Right atrium auricular region (tissue), 2 donors: ENCODE measurements at places on chromosomes 5 and 9.

- DNase-seq, result no peak
These were observed 85.4 kb downstream of the TRIM36 start for GRCh38 chr5:115084246-115084793.

GRCh38 chr9:95024097-95024671, 293.3 kb downstream of the FANCC start:
- DNase-seq, result no peak

DNA sequence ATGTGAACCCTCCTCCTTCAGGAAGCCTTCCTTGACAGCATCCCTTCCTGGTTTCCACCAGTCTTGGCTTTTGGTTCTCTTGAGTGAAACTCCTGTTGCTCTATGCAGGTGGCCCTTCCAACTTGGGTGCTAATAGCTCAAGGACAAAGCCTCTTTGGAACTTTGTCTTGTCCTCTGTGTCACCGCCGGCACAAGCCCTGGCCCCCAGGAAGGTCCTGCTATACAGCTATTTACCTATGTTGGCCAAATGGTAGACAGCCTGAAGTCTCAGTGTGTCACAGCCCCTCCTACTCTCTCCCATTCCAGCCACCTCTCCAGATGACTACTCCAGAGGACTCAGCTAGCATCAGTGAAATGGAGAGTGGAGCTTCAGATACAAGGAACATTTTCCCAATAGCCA, 94.7 kb upstream of the ZNF618 start:
- DNase-seq, result no peak

GRCh38 chr9:71941060-71941568, 29.7 kb downstream of the C9orf85 start:
- no peak for DNase-seq

DNA sequence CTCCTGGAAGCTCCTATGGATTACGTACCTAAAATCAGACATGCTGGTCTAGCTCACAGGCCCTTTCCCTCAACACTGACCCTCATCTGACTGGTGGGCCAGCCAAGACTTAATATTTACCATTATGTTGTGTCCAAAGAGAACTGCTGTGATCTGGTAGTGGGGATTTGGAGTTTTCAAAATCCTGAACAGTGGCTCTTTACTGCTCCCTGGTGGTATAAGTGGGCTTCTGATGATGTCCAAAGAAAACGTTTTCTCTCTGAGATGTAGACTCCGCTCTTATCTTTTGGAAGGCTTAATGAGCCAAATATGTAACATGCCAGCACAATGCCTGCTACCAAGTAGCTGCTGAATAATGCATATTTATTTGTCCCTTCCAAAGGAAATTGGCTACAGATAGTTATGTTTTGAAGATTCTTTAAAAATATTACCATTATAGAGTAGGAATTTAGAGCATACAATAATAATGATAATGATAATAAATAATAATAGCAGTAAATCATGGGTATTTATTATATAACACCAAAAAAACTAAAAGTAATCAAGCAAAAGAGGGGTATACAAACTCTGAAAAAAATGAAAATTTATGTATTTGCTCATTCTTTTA, 406.6 kb upstream of the TNC start:
- DNase-seq, result no peak

DNA sequence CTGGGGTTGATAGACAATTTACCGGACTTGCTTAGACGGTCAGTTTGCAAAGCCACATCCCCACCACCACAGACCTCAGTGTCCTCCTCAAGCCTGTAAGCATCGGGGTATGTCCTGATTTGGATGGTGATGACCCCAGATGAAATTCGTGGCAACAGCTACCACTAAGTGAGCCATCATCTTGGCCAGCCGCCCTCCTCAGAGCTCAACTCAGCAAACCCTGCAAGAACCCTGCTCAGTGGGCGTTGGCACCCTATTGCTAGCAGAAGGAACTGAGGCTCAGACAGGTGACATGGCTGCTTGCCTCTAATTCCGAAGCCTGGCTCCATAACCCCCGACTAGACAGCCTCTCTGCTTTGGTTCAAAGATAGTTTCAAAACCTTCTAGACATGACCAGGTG, 41.4 kb upstream of the BARHL1 start:
- DNase-seq, result no peak

GRCh38 chr5:178564397-178564796, 25.8 kb downstream of the COL23A1 start:
- no peak for DNase-seq

GRCh38 chr9:5838884-5839571, 6.1 kb upstream of the ERMP1 start:
- DNase-seq, result no peak

DNA sequence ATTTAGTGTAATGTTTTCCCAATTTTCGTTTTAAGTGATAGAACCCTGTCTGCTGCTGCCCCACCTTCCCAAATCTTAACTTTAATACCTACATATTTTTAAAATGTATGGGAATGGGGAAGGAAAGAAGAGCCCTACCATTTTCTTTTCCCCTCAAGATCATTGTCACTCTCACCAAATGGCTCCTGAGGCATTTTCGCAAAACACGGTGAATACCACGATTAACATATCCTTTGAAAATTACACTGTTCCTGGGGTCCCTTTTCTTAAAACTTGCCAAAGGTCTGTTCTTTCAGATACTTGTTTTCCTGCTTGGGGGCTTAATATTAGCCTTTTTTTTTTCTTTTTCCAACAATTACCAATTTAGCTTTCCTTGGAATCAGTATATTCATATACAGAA, 36.1 kb downstream of the CERT1 start:
- DNase-seq, result no peak

DNA sequence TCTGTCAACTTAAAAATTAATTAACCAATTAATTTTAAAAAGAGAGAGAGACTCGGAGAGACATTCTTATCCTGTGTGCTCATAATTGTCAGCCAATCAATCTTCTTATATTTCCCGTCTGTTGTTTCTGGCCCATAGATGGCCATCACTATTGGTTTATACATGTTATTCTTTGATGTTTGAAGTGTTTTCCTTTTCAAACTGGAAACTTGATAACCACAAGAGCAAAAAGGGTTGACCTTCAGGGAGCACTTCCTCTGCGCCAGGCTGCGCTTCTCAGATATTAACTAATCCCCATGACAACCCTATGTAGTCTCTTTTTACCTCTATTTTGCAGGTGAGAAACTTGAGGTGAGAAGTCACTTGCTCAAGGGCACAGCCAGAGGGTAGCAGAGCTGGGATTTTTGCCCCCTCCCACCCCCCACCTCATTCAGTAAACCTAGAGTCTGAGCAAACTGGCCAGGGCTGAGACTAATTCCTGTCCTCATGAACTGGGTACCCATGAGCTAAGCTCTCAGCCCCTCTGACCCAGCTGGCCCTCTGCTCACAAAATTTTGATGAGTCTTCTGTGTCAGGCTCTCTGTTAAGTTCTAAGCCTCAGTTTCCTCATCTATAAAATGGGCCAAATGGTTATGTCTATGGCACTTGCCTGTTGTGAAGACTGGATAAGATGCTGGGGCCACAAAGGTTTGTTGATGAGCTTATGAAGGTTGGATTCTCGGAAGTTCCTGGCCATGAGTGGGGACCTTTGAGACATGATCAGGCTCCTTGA, 86.0 kb upstream of the SH3PXD2B start:
- peak; percentile 36 for DNase-seq

DNA sequence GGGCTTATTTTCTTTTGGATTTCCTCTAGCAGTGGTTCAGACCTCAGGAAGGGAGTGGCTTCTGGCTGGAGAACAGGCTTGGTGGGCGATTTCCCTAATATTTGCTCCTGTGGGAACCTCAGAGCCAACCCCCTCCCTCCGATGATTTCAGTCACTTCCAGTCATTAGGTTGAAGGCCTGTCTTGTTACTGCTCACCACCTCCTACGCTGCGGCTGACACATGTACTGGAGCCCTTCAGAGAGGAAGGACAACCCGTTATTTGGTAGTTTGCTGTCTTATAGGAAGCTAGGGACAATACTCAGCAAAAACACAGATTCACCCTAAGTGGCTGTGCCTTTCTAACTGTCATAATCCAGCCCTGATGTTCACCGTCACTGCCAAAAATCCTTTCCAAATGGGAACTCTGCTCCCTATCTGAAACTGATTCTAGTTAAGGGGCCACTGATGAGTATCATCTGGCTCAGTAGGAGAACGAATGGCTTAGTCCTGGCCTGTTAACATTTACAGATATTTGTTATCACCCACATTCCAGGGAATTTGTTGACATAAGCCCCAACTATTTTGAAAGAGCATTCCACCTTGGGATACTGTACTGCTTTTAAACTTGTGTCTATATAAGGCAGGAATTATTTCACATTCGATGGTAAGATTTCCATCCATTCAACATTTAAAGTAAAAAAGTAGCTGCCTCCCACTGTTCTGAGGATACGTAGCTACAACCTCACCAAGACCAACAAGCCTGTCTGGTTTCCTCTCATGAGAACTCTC, 29.3 kb upstream of the ANKH start:
- DNase-seq, result peak; percentile 76

DNA sequence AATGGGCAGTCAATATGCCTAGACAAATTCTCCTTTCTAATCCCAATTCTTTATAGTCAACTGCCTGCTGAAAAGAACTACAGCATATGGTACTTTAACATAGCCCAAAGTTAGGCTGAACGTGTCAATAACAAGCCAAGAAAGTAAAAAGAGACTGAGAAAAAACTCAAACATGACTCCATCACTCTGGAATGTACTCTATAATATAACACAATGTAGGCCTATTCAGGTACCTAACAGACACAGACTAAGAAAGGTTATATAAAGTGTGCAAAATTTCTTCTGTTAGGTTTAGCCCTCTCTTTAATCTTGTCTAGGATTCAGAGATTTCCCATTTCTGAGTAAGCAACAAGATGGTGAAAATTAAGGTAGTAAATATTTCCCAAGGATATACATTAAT, 209.7 kb upstream of the PRR16 start:
- no peak for DNase-seq

GRCh38 chr9:130030651-130031127, 12.3 kb downstream of the FNBP1 start:
- DNase-seq, result no peak

GRCh38 chr5:32713770-32714381, 2.8 kb downstream of the NPR3 start:
- no peak for DNase-seq

DNA sequence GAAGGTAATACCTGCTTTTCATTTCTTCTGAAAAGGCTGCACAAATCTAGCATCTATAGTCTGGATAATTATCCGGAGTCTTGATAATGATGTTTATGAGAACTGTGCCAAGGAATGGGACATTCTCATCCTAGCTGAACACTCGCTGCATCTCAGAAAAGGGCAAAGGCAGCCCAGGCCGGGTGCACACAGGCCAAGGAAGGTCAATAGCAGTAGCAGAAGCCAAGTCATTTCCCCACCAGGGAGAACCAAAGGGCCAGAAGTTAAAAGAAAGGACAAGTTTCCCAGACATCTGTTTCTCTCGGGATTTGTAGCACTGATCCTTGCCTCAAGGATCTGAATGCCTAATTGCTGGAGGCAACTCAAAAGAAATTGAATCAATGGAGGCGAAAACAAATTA, 66.1 kb upstream of the ANKRD55 start:
- no peak for DNase-seq

GRCh38 chr5:110757118-110757729, 18.4 kb downstream of the SLC25A46 start:
- no peak for DNase-seq

DNA sequence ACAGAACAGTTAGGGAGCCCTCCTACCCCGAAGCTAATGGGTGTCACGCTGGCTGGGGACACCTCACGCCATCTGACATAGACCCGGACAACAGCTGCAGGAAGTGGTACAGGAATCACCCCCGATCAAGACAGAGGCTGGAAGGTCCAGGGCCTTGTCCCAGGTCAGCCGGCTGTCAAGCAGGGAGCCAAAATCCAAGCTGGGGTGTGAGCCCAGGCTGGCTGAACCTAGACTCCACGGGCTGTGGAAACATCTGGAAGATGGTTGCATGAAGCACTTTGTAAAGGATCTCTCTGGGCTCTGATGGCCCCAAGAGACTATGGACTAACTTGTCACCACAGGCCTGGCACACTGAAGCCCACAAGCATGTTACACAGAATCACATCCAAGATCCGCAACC, 68.9 kb upstream of the STXBP1 start:
- DNase-seq, result no peak

- no peak for DNase-seq
These were observed 573.3 kb upstream of the RORB start for GRCh38 chr9:73923796-73924195.

DNA sequence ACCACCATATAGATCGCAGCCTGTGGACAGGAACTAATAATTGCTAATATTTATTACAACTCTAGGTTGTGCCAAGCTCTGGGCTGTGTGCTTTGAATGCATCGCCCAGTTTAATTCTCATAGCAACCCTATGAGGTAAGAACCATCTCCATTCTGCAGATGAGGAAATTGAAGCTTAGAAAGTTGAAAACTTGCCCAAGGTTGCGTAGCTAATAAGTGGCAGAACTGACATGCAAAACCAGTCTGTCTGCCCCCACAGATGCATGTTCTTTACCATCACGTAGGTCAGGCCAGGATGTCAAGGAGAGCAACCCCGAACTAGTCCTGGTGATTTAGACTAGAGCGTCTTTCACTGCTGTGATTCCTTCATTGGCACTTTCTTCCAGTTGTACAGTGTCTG, 15.6 kb downstream of the WWC1 start:
- DNase-seq, result no peak

GRCh38 chr5:135245521-135246499, 153.2 kb downstream of the MACROH2A1 start:
- peak; percentile 48 for DNase-seq

DNA sequence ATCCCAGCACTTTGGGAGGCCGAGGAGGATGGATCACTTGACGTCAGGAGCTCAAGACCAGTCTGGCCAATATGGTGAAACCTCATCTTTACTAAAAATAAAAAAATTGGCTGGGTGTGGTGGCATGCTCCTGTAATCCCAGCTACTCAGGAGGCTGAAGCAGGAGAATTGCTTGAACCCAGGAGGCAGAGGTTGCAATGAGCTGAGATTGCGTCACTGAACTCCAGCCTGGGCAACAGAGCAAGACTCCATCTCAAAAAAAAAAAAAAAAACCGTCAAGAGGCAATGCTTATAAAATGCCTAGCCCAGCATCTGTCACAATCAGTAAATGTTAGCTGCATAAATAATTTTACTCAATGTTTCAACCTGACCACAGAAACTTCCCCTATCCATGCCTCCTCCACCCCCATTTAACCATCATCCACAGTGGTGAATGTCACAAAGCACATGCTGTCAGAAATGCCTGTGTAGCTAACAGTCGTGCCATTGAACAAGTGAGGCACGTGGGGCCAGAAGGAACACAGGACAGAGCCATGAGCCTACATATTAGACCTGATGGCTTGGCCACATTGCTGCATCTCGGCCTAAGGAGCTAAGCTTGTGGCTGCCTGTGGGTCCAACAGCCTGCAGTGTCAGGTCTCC, 16.8 kb upstream of the TCOF1 start:
- DNase-seq, result no peak

DNA sequence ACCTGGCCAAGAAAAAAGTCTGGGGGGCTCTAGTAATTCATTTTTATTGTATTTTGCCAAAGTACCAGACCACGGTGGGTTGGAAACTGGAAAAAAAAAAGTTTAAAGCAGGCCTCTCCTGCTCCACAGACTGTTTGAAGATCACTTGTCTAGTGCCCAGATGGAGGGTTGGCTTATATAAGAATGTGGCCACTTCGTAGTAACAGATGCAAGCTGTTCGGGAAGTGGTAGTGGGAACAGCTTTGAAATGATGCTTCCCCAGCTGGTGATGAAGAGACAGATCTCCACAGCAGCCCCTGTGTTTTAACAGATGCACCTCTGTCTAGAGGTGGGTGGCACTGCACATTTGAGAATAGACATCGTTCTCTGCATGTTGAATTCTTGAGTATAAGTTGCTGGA, 54.3 kb upstream of the DMRT3 start:
- no peak for DNase-seq
